Urothelium cell line (cell line): ENCODE measurements at places on chromosomes 2 and 18.
A peak's percentile ranks its signal among the peaks of the same experiment; 100 is the strongest.

DNA sequence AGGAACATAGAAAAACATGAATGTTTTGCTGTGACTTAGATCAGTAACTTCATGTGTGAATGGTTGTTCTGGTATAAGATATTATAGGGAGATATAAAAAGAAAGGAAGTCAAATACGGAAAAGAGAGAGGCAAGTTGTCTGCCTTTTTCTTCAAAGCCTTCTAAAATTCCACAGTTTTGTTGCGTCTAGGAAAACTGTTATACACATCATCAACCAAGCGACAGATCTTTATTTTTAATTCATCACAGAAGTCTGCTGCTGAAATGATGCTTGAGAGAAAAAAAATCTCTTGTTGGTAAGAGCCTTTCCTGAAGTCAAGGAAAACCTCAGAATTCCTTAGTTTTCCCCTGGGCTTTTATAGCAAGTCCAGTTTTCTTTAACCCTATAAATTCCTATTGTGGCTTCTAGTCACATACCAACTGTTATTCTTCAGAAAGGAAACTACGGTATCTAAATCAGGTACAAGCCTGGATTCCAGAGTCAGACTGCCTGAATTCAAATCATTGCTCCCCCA is 36.3 kb upstream of the TANC1 start:
- no peak for DNase-seq

DNA sequence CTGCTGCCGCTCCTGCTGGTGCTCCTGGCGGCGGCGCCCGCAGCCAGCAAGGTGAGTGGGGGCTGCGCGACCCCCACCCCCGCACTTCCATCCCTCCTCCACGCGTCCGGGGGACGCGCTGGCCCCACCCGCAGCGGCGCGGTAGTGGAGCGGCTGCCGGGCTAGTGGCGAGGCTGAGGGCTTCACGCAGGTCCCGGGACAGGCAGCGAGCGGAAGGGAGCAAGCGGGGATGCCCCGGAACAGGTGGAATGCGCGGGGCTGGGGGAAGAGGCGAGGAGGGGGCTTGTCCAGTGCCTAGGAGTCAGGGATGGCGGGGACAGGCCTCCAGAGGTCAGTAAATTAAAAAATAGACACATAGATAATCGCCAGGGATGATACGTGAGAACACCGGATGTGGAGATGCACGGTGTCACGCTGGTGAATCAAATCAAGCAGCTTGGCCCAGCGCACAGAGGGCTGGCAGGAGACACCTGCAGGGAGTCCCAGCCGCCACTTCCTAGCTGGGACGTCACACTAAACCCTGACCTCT is 403 bp downstream of the COL4A3 start:
- peak; percentile 16 for DNase-seq

GRCh38 chr2:133789743-133790142 is 221.5 kb upstream of the NCKAP5 start:
- no peak for DNase-seq

- no peak for DNase-seq
Measured at GRCh38 chr2:27897717-27898116, 7.2 kb downstream of the BABAM2 start.

DNA sequence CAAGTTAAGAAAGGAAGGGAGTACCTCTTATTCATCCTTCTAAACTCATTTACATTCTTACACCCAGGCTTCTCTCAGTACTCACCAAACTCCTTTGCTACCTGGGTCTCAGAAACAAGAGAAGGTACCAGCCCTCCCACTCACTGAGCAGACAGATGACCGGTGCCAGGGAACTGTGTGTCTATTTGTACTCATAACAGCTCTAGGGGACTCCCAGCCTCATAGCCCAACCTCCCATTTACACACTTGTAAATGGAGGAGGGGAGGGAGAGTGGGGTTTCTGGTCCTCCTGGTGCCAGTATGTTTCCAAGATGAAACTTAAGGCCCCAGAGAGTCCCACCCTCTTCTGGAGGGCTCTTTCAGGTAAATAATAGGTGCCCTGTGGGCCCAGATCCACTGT is 42.8 kb upstream of the SIGLEC15 start:
- no peak for DNase-seq

- DNase-seq: peak; percentile 5
Measured at GRCh38 chr2:135948141-135948540, 37.3 kb downstream of the DARS1 start.

DNA sequence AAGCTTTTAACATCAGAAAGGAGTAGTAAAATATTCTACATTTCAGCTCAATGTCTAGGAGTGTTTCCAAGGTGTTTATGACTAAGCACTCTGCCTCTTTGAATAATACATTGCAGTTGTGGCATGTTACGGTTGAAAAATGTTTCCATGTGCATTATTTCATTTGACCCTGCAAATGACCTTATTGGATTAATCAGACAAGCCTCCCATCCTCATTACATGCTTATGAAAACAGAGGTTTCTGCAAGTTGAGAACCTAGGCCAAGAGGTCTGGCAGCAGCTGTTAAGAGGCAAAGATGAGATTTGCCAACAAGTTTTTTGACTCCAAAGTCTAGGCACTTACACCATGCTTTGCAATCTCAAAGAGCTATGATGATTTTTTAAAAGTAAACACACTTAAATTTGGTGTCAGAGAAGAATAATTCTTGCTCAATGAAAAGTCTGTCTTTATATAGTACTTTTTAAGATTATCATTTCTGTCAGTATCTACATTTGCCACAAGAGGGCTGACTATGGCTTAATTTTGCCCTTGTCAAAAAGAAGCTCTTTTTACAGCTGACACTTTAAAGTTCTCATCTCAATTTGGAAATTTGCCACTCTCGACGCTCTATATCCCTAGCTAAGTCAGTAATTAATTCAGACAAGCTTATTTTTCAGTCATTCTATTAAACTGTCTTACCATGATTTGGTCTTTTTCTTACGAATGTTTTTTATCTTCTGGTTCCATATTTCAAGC is 260.6 kb downstream of the PAX3 start:
- no peak for DNase-seq

DNA sequence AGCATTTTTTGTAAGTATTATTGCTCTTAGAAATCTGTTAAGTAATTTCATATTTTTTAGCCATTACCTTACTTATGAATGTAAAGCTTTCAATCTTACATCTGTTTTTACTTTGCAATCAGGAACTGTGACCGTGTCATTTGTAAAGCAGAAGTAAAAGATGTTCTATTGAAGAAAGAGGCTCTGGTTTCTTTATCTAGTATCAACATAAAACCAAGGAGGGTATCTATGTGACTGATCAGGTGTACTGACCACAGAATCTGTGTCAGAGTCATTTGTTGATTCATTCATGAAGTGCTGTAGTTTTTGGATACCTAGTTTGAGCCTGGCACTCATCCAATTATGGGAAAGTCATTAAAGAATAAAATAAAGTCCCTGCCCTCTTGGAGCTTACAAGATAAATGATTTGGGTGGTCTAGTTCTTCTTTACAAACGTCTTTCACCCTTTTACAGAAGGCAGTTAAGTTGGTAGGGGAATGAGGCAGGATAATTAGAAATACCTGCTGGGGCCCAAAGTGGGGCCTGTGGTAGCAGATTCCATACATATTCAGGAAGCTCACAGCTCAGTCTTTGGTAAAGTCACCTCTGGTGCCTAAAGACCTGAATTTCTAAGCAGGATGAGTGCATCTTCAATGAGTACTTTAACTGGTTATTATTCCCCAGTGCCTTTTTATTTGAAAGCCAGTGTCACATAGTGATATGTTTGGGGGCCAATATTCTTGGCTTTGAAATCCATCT is 260.6 kb upstream of the NT5C1B start:
- no peak for DNase-seq

- DNase-seq: no peak
Measured at GRCh38 chr2:23658466-23658942, 268.4 kb downstream of the ATAD2B start.

GRCh38 chr2:45649462-45649857 is 2.0 kb upstream of the PRKCE start:
- DNase-seq: no peak

DNA sequence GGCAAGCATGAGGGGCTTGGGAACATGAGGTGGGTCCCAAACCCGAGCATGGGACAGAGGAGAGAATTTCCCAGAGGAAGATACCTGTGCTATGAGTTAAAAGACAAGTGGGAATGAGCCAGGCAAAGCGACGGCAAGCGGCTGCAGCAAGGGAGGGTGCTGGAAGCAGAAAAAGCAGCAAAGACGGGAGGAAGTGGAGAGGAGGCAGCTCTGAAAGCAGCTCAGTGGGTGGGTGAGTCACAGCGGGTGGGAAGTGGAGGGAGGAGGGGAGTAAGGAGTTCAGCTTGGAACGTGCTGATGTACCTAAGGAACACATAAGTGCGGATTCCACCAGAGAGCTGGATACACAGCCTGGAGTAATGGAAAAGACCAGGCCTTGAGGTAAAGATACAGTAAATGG is 41.4 kb downstream of the THUMPD2 start:
- peak; percentile 89 for DNase-seq

DNA sequence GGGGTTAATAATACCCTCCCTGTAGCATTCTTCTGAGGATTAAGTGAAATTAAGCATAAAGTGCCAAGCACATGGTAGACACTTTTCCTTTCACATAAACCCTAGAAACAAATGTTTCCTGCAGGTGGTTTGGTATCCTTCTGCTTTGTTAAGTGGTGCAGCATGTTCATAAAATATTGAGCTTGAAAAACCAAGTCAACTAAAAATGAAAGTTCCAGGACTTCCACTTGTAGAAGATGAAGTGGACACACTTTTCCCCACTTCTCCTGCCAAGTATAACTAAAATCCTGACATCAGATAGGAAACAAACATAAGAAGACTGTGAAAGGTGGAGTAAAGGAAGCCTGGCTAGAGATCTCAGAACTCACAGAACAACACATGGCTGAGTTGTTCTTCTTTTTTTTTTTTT is 90.5 kb downstream of the COLEC12 start:
- DNase-seq: no peak

GRCh38 chr18:78904179-78904531 is 75.5 kb upstream of the SALL3 start:
- DNase-seq: no peak

DNA sequence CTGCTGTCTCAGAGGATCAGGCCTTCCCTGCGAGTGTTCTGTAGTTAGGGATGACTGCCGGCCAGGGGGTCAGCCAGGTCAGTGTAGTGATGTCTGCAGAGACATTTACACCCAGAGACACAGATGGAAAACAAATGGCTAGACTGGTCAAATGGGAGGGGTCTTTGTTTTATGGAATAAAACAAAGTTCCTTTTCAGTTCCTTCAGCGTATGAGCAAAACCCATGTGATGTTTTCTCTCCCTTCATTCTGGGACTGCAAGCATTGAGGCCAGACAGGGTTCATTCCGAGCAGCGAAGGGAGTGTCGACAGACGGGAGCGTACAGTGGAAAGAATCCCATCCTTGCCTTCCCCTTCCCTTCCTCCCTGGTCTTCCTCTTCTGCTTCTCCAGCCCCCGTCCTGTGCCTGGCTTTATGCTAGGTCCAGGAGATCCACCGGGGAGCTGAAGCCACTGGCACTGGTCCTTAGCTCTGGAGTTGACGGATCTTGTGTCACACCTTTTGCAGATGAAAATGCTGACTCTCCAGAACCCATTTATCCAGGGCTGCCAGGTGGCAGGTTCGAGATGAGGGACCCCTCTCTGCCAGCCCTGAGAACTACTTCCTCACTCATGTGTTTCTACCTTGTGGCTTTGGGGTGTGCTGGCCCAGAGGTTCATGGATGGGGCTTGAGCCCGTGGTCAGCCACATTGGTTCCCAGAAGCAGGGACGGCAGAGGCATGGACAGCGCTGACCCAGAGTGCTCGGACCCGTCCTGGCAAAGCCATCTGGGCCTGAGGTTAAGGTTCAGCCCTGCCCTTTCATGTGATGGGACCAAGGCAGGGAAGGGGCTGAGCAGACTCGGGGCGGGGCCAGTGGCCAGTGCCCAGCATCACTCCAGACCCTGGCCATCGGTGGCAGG is 24.2 kb downstream of the ITGB1BP1 start:
- DNase-seq: no peak

DNA sequence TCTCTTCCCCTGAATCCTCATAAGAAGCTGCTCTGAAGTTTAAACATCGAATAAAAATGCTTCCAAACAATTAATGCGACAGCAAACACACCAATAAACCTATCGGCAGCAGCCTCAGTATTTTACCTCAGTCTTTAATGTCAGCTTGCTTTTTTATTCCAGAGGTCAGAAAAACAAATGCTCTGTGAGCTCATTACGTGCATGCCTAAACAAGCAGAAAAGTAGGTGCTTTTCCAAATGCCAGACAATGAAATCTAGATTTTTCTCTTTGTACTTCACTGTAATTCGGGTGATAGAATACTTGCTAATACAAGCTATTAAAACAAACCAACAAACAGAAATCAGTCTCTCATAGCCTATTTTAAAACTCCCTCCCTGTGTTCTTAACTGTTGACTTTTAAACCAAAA is 381.5 kb downstream of the NRXN1 start:
- DNase-seq: no peak

- no peak for DNase-seq
Measured at GRCh38 chr2:152766928-152767327, 48.5 kb downstream of the ARL6IP6 start.

DNA sequence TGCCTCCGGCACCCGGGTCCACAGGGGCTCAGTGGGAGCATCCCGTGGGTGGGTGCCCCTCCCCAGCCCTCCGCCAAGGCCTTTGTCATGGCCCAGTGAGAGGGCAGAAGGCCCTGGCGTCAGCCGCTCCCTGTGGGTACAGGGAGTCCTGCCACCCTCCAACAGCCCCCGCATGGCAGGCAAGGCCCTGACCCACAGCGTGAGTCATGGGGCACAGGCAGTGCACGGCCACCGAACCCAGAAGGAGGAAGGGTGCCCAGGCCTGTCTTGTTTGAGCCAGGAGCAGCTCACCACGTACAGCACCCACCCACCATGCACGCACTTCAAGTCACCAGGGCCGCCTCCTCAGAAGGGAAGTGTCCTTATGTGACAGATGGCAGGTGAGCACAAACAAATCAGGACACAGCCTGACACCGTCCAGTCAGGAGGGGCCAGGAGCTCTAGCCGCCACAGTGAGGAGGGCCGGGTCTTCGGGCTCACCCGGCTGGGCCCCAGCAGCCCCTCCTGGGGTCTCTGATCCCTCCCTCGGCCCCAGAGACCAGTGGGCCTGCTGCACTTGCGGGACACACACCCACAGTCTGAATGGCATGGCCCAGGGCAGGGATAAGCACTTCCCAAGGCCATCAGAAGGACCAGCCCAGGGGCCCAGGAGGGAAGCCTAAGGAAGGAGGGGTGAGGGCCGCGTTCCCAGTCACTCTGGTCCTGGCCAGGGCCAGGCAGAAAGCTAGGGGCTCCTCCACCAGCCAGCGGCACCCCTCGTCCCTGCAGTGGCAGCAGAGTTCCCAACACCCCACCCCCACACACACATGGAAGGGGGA is 25.8 kb downstream of the BIN1 start:
- no peak for DNase-seq

- DNase-seq: no peak
Measured at GRCh38 chr2:9201185-9201891, 5.3 kb upstream of the ASAP2 start.

- no peak for DNase-seq
Measured at GRCh38 chr18:3345885-3346284, 84.0 kb downstream of the MYL12B start.
